ENCODE measurements at places on chromosomes 13 and 19.

DNA sequence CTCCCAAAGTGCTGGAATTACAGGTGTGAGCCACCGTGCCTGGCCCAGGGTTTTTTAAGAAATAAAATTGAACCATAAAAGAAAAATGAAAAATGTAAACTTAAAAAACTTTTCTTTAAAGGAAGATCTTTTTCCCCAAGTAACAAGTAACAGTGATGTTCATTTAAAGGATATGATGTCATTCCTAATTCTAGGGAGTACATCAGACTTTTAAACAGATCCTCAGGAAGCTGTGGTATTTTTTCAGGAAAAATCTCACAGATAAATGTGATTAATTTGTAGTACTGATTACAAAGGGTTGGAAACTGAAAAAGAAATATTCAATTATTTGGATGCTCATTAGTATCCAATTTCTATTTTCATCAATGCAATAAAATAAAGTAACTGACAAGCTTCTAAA is 14.6 kb upstream of the EEF1AKMT1 start:
- no peak for DNase-seq

DNA sequence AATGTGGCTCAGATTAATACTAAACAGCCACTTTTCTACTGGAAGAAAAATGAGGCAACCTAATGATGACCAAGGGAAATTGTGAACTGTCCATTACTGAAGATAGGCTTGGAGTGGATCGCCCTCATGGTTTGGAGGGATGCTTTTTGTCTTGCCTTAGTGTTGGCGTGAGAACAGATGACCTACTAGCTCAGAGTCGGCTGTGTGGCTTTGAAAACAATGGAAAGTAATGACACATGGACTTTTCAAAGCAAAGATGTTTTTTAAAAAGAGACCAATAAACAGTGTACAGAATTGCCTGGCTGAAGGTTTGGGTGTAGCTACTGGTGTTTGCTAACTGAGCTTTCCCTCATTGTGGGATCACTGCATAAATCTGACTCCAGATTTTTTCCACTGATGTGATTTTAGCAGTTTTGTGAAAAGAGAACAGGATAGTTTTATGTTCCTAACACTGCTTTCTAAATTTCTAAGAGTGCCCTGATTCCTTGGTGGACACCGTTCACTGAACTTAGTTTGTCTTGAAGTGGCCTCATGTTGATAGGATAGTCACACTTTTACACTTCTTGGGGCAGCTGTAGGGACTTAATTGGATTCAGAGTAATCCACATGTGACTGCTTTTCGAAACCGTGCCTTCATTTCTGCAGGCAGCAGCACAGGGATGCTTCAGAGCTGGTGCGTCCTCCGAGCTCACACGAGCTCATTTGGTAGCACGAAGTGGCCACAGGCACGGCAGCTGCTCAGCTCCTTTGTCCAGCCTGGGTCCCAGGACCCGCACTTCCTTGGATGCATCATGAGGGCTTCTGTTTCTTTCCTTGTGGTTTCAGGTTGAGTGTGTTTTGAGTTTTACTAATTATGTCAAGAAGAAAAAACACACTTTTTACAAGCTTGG is 4.3 kb downstream of the CEBPG start:
- peak; percentile 37 for DNase-seq

GRCh38 chr13:52104624-52105023 is 24.2 kb downstream of the NEK5 start:
- DNase-seq, result no peak

DNA sequence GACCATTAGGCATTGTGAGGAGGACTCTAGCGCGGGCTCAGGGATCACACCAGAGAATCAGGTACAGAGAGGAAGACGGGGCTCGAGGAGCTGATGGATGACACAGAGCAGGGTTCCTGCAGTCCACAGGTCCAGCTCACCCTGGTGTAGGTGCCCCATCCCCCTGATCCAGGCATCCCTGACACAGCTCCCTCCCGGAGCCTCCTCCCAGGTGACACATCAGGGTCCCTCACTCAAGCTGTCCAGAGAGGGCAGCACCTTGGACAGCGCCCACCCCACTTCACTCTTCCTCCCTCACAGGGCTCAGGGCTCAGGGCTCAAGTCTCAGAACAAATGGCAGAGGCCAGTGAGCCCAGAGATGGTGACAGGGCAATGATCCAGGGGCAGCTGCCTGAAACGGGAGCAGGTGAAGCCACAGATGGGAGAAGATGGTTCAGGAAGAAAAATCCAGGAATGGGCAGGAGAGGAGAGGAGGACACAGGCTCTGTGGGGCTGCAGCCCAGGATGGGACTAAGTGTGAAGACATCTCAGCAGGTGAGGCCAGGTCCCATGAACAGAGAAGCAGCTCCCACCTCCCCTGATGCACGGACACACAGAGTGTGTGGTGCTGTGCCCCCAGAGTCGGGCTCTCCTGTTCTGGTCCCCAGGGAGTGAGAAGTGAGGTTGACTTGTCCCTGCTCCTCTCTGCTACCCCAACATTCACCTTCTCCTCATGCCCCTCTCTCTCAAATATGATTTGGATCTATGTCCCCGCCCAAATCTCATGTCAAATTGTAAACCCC is 2.8 kb upstream of the CEACAM5 start:
- peak; percentile 2 for DNase-seq

- DNase-seq, result peak; percentile 93
Measured at GRCh38 chr13:114132419-114133121, at the start of gene RASA3. Gene RASA3, minus strand, starts transcription at chr13:114132623. Its CDS starts 134 bp downstream, at chr13:114132489.

- no peak for DNase-seq
Measured at GRCh38 chr13:20465218-20465879, 60.3 kb downstream of the CRYL1 start.

GRCh38 chr13:48167866-48168265 is 65.1 kb upstream of the ITM2B start:
- DNase-seq, result no peak

All from spinal cord (tissue), 10 donors.